T-cell (primary cell): ENCODE measurements at places on chromosomes 7 and 10.

GRCh38 chr10:14254368-14254767 is 76.4 kb downstream of the FRMD4A start:
- no peak for DNase-seq

DNA sequence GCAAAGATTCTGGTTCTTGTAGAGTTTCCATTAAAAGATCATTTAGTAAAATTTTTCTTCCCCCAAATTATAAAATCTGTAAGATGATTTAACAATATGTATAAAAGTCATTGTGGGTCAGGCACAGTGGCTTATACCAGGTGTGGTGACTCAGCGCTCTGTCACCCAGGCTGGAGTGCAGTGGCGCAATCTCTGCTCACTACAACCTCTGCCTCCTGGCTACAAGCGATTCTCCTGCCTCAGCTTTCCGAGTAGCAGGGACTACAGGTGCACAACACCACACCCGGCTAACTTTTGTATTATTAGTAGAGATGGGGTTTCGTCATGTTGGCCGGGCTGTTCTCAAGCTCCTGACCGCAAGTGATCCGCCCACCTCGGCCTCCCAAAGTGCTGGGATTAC is 68.0 kb downstream of the SEPTIN14 start:
- DNase-seq: no peak

DNA sequence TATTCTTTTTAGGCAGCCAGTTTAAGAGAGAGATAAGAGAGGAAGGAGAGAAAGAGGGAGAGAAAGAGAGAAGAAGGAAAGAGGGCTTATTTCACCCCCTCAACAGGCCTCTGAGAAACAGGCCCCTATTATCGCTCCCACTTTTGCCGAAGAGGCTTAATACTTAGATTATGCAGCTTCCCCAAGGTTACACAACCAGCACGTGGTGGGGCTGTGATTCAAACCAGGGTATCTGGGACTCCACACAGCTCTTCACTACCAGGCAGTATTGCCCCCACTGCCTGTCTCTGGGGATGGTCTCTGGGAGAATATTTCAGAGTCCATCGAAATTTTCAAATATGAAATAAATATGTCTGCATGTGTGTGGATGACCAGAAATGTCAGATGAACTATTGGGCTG is 3.0 kb downstream of the GIMAP1 start:
- no peak for DNase-seq

DNA sequence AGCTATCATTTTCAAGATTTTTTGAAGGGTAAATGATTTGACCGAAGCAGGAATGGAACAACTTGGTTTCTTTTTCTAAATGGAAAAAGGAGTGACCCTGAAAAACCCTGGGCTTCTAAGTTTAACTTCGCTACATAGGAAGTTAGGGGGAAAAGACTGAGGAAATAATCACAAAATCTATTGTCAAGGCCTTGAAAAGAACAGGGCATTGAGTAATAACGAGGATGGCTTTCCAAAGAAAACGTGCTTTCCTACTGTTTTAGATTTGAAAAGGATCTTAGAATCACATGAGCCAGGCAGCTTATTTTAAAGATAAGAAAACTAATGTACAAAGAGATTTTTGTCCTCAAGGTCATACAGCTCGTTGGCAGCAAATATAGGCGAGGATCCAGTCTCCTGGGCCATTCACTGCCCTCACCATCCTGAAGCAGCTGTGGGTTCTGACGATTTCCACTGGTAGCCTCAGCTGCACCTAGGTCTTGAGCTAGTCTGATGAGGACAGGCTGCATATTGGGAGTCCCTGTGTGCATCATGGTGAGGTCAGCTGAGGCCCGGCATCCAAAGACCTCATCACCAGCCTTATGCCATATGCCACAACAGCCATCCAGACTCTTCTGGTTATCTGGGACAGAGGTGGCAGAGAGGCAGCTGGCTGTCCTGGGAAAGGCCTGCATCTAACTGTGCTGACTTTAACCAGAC is 384.7 kb upstream of the NRP1 start:
- no peak for DNase-seq

DNA sequence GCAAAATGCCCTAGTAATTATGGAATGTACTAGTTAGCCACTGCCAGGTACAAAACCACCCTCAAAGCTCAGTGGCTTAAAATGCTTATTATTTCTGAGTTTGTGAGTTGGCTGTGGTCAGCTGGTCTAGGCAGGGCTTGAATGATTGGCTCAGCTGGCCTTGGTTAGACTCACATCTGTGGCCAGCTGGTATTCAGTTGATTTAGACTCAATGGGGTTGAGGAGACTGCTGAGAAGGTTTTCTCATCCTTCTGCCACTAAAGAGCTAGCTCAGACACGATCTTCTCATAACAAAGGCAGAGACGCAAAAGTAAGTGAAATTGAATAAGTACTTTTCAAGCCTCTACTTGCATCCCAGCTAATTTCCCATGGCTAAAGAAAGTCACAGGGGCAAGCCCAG is 57.1 kb upstream of the CYP2C18 start:
- no peak for DNase-seq

GRCh38 chr10:16586358-16587138 is 64.9 kb upstream of the C1QL3 start:
- no peak for DNase-seq

DNA sequence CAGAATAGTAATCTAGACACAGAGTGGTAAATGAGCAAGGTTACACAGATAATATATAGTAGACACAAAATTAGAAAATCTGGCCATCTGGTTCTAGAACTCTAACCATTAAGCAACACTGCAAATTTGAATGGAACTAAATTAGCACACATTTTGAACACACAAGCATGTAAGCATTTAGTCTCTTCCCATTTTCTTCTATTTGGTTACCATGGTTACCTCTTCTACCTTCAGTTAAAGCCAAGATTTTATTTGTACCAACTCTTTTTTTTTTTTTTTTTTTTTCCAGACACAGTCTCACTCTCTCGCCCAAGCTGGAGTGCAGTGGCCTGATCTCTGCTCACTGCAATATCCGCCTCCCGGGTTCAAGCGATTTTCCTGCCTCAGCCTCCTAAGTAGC is 790.5 kb downstream of the MAGI2 start:
- no peak for DNase-seq

GRCh38 chr10:34626158-34626880 is 188.8 kb downstream of the PARD3 start:
- no peak for DNase-seq
